Cardiac fibroblast (primary cell): ENCODE measurements at places on chromosomes 12 and 14.

- peak; percentile 43 for DNase-seq
Observed at GRCh38 chr12:7431993-7432685, 11.8 kb downstream of the CD163L1 start.

GRCh38 chr12:42299392-42300308 lies 26.2 kb downstream of the ZCRB1 start:
- peak; percentile 72 for DNase-seq

- DNase-seq: peak; percentile 52
Observed at GRCh38 chr12:94615260-94616181, 34.8 kb downstream of the TMCC3 start.

- DNase-seq: no peak
Observed at GRCh38 chr12:110146986-110147385, 22.8 kb downstream of the IFT81 start.

GRCh38 chr12:130948136-130948535 lies 5.6 kb upstream of the ADGRD1 start:
- no peak for DNase-seq

GRCh38 chr14:52551696-52552062 lies 626 bp downstream of the TXNDC16 start:
- DNase-seq: peak; percentile 41

- no peak for DNase-seq
Observed at GRCh38 chr14:55097881-55098560, 31.0 kb upstream of the LGALS3 start.

- peak; percentile 97 for DNase-seq
Observed at GRCh38 chr14:35384455-35385041, 20.0 kb downstream of the NFKBIA start.

- no peak for DNase-seq
Observed at GRCh38 chr14:64170181-64170580, 124.0 kb downstream of the ESR2 start.

DNA sequence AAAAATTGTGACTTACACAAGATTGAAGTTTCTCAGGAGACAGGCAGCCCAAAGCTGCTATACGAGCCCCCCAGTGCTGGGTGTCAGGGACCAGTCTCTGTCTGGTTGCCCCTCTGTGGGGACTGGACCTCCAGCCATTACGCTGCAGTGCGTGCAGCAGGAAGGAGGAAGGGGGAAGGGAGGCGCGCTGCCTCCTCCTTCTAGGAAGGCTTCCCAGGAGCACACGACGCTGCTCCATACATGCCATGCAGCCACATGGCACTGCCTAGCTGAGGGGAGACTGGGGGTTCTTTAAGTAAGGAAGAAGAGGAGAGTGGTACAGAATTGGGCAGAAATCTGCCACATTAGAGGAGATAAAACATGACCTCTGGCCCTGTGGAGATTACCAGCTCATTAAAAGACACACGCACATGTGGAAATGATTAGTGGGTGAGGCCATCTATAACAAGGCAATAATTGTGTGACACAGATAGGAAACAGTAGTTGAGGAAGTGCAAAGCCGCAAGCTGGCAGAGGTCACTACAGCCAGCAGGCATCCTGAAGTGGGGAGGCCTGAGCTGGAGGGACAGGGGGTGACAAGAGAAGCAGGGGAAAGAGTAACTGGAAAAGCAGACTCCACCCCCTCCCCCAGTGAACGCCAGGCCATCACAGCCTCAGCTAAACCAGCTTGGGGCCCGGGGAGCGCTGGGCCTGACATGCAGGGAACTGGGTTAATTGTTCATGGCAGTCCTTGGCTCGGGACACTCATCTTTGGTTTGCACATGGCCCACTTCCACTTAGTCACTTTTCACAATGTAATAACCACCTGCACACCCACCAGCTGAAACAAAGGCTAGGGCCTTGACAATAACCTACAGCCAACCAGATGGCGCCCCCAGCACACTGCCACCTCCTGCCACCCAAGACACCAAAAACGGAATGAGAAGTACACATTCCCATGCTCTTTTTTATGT lies 39.6 kb downstream of the CCDC88C start:
- DNase-seq: no peak

GRCh38 chr14:72000907-72001306 lies 68.7 kb downstream of the RGS6 start:
- no peak for DNase-seq

GRCh38 chr14:81529391-81529790 lies 4.3 kb downstream of the SEL1L start:
- peak; percentile 56 for DNase-seq

GRCh38 chr12:54206791-54207190 lies 18.0 kb upstream of the SMUG1 start:
- no peak for DNase-seq

- peak; percentile 36 for DNase-seq
Observed at GRCh38 chr12:68532204-68532886, 78.4 kb upstream of the RAP1B start.

DNA sequence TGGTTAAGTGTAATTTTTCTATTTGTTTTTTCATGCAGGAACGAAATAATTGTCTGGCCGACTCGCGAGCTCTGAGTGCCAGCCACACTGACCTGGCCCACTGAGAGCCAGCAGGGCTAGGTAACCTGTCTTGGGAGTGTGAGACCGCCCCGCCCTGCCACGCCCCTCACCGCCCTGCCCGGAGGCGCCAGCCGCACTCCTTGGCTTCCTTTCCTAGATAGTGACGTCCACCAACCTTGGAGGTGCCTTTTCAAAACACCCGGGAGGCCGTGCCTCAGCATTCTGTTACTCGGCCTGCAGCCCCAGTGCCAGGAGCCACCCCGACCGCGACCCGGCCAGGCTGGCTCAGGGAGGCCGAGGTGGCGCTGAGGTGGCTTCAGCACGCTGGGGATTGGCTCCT lies 21.7 kb downstream of the XRCC3 start:
- no peak for DNase-seq

DNA sequence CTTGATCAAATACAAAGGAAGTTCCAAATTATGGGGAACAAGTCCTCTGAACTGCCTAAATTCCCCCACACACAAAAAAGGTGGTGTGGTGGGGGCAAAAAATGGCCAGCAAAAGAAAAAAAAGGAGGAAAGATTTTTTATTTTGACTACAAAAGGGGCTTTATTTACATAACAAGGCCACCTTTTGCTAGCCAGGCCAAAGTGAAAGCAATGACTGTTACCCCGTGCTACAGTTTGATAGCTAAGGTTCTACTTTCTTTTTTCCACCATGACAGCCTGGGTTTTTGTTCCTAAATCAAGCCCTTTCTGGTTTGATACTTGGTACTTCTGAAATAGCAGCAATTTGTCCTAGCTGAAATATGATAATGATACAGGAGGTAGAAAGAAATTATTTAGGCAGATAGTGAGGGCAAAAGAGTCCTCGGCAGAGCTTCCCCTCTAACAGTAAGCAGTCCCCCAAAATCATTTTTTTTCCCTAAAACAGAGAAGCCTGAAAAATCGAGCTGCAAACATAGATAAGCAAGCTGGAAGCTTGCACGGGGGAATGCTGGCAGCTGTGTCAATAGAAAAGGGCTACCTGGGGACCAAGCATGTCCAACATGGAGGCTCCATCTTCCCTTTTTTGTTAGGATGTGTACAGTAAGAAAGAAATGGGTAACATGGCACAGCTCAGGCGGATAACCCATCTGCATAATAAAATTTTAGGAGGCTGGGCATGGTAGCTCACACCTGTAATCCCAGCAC lies 8.9 kb upstream of the B4GALNT1 start:
- no peak for DNase-seq

GRCh38 chr12:129641926-129642325 lies 261.9 kb downstream of the TMEM132D start:
- no peak for DNase-seq

GRCh38 chr14:106200541-106201315 lies 674.3 kb downstream of the TMEM121 start:
- no peak for DNase-seq

- no peak for DNase-seq
Observed at GRCh38 chr12:48451372-48451771, 21.0 kb upstream of the ANP32D start.

DNA sequence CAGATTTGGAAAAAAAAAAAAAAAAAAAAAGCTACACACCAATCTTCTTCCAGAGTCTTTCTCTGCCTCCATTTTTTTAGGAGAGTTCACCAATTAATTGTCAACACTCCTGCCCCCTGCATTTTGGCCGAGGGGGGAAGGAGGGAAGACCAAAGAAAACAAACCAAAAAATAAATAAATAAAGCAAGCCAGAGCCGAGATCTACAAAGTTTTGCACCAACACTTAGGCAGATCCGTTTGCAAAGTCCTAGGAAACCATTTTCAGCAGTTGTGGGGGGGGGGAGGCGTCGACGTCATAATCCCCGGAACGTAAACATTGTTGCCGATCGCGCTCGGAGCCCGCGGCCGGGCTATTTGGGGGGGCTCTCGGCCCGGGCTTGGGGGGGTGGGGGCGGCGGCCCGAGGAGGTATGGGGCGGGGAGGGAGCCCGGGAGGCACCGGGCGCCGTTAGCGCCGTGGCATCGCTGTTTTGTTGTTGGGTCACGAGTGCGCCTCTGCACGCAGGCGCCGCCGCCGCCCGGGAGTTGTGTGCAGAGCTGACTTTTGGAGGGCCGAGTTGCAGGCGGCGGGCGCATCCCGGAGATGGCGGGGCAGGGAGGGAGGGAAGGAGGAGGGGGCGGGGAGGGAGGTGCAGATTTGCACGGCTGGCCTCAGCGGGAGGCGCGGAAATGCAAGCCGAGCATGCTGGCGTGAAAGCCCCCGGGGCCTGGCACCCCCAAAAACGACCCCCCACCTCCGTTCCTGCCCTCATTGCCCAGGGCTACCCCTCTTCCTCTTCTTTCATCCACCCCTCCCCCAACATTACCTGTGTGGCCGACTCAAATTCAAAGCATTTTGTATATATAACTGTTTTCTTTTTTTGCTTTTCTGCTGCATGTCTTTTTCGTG lies 598 bp downstream of the KDM2B start:
- peak; percentile 72 for DNase-seq

DNA sequence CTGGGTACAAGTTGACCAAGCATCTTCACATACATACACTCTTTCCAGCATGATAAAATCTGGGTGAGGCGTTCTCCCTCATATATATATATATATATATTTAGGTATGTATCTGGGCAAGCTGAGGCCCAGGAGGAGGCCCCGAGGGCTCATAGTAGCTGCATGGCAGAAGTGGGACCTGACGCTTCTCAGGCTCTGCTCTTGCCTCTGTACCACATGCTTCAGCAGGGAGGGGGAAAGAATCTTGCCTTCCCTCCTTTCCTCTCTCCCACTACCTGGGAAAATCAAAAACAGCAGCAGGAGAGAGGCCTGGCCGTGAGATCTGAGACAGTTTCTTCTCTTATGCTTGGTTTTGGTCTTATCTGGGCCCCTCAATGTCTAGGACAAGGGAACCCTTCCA lies 9.2 kb downstream of the PPP1R1A start:
- DNase-seq: no peak

GRCh38 chr14:68800390-68800789 lies 7.5 kb upstream of the ZFP36L1 start:
- peak; percentile 19 for DNase-seq

- no peak for DNase-seq
Observed at GRCh38 chr12:100767371-100767770, 27.2 kb upstream of the ANO4 start.

DNA sequence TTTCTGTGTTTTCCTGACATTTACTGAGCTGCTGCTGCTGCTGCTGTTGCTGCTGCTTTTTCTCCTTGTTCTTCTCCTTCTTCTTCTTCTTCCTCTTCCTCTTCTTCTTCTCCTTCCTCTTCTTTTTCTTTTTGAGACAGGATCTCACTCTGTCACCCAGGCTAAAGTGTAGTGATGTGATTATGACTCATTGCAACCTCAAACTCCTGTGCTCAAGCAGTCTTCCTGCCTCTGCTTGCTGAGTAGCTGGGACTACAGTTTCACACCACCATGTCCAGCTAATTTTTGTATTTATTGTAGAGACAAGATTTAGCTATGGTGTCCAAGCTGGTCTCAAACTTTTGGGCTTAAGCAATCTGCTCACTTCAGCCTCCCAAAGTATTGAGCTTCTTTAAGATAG lies 95.8 kb downstream of the TMTC3 start:
- DNase-seq: peak; percentile 27

- no peak for DNase-seq
Observed at GRCh38 chr14:75081660-75082229, 12.3 kb downstream of the ZC2HC1C start.

DNA sequence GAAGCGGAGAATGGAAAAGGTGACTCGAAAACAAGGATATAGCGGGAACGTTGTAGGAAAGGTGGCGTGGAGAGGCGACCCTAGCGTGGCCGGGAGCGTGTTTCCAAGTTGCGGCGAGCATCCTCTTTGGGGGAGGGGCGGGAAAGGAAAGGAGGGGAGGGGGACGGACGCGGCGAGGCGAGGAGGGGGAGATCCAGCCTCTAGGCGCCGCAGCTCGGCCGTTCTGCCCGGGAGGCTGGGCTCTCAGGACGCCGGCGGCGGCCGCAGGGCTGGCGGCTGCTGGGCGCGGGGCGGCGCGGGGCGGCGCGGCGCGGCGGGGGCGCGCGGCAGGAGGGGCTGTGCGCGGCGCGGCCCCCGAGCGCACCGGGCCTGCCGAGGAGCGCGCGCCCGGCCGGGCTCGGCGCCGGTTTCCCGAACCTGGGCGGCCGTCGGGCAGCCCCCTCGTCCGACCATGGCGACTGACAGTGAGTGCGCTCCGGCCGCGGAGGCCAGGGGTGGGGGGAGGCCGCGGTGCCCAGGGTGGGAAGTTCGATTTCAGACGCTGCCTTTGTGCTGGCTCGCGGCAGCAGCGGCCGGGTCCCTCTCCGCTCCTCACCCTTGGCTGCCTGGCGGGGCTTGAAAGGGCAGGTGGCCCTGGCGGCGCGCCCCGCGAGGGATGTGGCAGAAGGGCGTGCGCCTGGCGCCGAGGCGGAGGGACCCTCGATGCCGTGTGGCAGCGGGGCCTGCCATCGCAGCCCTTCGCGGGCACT lies 50.3 kb downstream of the SNAPC1 start:
- peak; percentile 9 for DNase-seq

DNA sequence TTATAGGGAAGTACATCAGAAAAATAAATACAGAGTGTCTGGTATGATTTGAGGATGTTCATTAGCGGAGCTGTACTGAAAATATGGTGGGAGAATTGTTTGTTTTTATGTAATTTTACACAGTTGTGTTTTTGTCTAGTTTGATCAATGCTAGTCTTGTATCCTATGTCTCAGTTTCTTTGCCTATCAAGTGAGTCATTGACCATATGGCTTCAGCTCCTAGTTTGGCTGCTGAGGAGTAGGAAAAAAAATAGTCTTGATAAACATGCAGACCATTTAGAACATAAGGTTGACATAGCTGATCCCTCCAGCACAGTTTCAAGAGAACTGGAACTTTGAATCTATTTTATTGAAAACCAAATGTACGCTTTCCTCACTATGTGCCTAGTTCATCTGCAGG lies 1292.1 kb upstream of the FLRT2 start:
- DNase-seq: peak; percentile 8

DNA sequence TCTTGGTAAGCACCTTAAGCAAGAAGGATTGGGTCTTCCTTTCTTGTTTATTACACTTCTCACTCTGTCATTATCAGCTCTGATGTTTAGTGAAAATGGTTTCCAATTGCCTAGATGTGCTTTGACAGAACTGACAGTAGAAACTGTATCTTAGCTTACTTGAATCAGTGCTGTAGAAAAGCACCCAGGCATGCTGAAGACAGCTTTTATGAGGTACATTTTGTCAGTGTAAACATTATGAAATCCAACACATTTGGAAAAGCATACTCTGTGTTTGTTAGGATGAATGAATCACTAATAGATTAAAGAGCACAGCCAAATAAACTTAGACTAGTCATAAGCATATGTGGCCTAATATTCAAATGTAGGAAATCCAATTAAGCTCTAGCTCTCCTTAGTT lies 290.2 kb upstream of the NPAS3 start:
- DNase-seq: peak; percentile 53
